ENCODE measurements at places on chromosomes 6 and 20.

- DNase-seq: no peak
Observed at GRCh38 chr6:1641343-1641885, 31.7 kb downstream of the FOXC1 start.

DNA sequence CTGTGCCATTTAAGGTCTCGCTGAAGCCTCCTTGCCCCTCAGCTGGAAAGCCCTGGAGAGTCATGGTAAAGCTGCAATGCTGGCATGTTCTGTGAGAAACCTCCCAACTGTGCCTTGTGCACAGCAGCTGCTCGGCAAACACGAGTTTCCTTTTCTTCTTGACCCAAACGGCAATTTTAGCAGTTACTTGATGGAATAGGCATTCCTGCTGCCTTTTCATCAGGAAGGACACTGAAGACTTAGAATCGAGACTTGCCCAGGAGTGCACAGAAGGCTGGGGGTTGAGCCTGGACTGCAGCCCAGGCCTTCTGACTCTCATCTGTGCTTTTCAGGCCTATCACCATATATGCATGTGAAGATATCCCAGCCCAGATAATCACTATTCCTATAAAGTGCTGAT is 28.7 kb upstream of the CLDN20 start:
- DNase-seq: no peak

DNA sequence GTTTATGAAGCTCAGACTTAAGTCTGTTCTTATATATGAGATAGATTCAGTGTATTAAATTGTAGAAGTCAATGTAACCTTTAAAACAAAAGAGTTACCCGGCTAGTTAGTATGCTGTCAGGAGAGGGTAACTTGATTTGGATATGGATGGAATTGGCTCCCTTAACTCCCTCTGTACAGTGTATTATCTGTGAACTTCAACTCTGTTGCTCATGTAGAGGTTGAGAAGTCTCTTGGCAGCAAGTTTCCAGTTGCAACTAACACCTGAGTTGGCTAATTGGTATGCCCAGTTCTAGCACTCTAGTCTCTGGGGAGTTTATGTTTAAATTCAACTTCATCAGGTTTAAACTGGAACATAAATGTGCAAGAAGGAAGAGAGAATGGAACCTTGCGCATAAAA is 111.0 kb downstream of the NCOA3 start:
- no peak for DNase-seq

GRCh38 chr6:46904117-46904516 is 17.6 kb downstream of the ADGRF5 start:
- no peak for DNase-seq

GRCh38 chr20:56465997-56466396 is 2.4 kb upstream of the RTF2 start:
- no peak for DNase-seq

GRCh38 chr20:41049451-41049850 is 20.8 kb downstream of the TOP1 start:
- no peak for DNase-seq

DNA sequence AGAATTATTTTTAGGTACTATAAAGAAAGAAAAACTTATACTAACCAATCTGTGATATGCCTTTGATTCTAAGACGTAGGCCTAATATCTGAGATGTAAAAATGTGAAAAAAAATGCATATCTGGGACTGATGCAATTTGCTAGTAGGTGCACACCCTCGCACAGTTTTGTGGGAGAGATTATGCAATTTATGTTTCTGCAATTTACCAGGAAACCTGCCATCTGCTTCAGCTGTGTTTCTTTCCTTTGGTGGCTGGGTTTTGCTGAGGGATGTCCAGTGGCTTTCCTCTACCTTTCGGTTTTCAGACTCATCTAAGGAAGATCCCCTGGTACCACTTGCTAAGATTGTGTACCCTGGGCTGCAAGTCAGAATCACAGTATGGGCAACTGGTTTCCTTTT is 186.9 kb downstream of the ZFP64 start:
- no peak for DNase-seq

- no peak for DNase-seq
Observed at GRCh38 chr20:61541537-61541936, 289.5 kb downstream of the CDH4 start.

DNA sequence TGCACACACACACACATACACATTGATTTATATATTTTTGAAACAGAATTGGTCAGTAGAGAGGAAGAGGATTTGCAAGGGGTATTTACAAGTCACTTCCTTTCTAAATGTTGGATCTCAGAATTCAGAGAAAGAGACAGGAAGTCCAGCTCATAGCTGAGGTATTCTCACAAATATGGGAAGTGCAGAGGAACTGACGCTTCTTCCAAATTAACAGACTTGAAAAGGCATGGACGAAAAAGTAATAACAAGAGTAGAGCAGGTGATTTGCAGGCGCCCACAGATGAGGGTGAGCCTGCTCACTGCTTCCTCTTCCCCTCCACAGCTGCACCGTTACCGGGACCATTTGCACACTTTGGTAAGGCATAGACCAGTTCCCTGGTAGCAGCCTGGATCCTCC is 246.4 kb downstream of the PHACTR1 start:
- DNase-seq: no peak

DNA sequence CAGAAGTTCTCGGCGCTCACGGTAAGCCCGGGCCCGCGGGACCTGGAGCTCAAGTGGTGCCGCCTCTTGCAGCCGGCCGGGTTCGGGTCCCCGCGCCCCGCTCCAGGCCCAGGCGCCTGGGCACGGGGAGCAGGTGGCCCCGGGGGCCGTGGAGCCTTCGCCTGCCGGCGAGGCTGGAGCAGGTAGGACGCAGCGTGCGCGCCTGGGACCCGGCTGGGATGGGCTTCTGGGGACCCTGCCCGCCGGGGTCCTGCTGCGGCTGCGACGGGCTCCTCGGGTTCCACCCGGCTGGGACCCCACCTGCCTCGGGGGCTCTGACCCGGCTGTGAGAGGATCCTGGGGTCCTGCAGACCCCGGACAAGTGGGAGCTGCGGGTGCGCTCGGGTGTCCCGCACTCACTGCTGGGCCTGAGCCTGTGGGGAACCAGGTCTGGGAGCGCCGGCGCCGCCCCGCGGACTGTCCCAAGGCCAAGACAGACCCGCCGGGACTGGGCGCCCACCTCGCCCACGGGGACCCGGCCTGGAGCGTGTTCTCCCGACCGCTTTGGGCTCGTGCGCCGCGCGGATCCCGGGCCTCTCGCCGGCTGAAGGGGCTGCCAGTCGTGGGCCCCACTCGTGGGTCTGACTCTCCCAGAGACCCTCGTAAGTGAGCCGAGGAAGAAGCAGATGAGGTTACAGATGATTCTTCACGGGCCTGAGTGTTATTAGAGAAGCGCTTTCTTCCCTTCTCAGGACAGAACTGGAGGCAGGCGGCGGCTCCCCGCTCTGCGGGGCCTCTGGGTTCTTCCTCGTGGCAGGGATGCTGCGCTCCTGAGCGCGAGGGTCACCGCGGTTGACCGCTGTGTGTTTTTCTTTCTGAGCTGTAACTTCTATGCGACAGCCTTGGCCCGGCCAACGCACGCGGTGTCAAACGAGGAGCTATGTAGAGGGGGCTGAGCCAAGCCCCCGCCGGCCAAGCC is 729 bp downstream of the SMOC2 start:
- DNase-seq: no peak

- no peak for DNase-seq
Observed at GRCh38 chr6:14079433-14079832, 38.1 kb upstream of the CD83 start.

DNA sequence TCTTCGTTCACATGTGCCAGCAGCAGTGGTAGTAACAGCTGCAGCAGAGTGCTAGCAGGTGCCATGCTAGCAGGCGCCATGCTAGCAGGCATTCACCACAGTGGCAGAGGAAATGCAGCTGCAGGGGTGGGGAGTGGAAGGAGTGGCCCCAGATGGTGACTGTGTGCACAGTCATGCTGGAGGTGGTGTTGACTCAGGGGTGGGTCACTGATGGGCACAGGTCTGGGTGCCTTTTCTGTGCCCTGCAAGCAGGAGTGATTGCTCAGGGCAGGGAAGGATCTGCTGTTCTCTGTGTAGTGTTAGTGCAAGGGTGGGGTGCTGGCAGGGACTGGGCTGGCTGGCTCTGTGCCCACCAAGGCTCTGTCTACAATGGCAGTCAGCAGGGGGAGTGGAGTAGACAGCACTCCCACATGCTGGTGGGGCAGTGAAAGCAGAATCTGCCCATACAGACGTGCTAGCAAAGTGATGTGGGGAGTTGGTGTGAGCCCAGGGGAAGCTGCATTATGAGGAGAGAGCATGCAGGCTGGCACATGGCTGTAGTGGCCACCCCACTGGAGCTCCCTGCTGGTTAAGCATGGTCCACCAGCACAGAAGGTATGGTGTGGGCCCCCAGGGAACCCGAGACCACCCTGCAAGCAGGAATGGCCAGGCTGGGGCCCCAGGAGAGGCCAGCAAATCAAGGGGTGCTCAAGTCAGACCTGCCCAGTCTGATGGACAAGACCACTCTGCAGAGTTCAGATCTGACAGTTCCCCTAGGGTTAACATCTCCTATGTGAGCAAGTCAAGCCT is 11.4 kb upstream of the TSPYL4 start:
- DNase-seq: no peak

DNA sequence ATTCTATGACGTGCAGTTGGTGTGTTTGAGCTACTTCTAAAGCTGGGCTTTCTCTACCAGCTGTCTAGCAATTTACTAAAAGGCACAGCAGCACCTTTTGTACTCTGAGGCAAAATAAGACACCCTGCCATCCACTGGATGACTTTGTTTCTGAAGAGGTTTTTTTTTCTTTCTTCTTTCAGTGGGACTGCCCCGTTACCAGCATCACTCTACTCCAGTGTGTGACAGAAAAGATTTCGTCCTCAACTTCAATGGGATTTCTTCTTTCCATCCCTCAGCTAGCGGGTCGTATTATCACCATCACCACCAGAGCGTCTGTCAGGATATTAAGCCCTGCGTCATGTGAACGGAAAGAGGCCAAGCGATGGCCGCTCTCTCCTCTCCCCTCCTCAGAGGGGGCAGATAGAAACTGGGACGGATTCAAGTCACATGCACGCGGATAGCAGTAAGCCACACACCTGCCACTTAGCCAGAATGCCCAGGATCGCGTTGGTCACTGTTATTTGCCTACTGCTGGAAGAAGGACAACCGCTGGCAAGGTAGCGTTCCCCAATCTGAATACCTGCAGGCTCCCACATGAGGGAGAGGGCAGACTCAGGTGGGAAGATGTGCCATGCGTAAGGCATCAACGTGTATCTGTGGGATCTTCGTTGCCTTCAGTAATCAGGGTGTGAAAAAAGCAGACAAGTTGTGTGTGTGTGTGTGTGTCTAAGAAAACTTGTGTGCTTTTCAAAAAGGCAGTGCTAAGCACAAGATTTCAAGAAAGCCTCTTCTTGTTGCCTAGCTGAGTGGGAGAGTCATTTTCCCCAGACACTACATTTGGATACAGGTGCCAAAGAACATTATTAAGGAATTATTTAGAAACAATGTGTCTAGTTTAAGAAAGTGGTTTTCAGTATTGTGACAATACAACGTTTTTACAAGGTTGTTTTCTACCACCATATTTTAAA is 5.4 kb downstream of the FOXF2 start:
- DNase-seq: no peak

- DNase-seq: no peak
Observed at GRCh38 chr6:139249395-139249794, 42.4 kb downstream of the TXLNB start.

GRCh38 chr6:140478631-140479030 is 1104.2 kb upstream of the CITED2 start:
- no peak for DNase-seq

DNA sequence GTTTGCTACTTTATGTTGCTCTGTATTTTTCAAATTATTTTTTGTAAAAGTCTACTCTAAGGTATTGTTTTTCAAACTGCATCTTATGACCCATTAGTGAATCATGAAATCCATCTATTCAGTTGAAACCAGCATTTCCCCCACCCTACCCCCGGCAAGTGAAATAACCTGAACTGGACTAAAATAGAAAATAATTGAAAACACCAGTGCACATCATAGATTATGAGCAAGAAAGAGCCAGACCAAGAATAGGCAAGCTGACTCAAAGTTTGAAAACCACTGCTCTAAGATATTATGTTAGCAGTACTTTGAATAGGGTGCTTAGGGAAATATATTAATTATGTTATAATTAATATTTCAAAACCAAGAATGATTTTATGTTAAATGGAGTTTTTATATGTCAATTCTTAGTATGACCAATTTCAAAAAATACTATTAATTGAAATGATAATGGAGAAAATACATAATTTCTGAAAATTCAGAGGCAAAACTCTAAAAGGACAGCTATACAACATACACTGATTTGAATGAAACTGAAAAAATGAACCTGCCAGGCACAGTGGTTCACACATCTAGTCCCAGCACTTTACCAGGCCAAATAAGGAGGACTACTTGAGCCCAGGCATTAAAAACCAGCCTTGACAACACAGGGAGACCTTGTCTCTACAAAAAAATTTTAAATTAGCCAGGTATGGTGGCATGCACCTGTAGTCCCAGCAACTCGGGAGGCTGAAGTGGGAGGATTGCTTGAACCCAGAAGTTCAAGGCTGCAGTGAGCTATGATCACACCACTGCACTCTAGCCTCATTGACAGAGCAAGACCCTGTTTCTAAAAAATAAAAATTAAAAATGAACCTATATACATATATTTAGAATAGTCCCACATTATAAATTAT is 112.0 kb downstream of the CDK19 start:
- no peak for DNase-seq

DNA sequence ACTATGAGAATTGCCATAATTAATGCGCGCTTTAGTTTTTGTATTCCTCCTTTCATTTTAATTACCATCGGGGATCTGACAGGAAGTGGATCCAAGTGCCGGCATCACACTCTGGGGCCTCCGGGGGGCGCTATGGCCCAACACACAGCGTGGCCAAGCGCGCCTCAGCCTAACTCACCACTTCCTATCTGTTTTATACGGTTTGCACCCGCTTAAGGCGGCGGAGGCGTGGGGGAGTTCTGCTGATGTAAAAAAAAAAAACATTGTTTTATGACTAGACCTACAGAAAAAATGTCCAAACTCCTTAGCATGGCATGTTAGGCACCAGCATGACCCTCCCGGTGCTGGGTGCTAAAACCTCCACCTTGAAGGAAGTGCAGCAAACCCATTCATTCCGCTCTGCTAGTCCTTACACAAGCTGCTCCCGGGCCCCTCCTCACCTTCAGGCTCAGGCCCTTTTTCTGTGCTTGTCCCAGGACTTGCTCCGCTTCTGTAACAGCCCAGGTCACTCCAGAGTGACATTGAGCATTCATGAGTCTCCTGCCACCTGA is 4.5 kb upstream of the EBF4 start:
- DNase-seq: peak; percentile 75

DNA sequence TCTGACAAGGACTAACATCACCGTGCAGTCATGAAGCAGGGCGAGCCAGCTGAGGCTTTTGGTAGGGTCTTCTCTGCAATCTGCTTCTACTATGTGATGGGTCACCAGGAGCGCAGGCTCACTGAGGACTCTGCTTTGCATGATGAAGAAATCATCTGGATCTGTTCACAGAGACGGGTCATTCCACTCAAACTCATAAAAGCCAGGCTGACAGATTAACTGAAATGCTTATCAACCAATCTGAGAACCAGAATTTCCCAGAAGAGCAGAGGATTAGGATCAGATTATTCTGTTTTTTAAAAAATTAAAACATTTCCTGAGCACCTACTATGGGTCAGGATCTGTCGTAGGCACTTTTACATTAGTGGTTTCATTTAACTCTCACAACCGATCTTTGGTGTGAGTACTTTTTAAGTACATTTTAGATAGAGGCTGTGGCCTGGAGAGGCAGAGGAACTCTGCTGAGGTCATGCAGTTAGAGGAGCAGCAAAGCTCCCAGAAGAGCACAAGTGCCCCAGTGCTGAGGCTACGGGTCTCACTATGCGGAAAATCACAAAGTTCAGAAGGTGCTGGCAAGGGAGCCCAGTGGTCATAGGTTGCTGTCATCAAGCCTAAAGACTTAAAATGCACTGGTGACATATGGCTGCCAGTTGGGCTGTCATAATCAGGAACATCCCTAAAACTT is 109.1 kb downstream of the BACH2 start:
- no peak for DNase-seq

GRCh38 chr20:35145141-35145564 is 2.0 kb downstream of the EDEM2 start:
- DNase-seq: peak; percentile 25
